ENCODE measurements at places on chromosomes 2 and 18. TPM values are rescaled to one million over a fixed set of nuclear protein-coding genes. Genes with fewer than 3 reads are reported as not detected.

DNA sequence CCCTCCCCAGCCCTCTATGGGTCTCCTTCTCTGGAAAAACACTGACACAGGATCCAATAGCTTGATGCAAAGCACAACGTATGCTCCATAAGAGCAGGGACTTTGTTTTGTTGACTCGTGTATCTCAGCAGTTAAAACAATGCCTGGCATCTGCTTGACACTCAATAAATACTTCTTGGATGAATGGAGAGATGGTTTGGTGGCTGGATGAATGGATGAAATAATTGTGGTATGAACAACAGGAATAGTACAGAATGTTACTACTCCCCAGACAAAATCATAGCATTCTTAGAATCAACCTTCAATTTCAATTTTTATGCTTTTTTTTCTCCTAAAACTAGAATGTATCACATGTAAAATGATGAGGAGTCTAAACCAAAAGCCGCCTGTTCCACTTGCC, 57.4 kb downstream of the KCNE4 start:
- H3K36me3 ChIP-seq: no peaks in the 10 kb centered on the region
- H3K4me1 ChIP-seq: no peaks in the 10 kb centered on the region
- no peak for DNase-seq
- H3K27ac ChIP-seq: no peak overlapping the region
- no peaks in the 10 kb centered on the region for H3K27me3 ChIP-seq

The TMEM200C gene
- total RNA-seq: 3.4 TPM

- H3K27me3 ChIP-seq: no peaks in the 10 kb centered on the region
- H3K27ac ChIP-seq: no peak overlapping the region
- no peaks in the 10 kb centered on the region for H3K4me1 ChIP-seq
- H3K36me3 ChIP-seq: no peaks in the 10 kb centered on the region
- H3K4me3 ChIP-seq: no peak overlapping the region
These were observed 208.0 kb upstream of the FBXO11 start for GRCh38 chr2:48114256-48114655.

The TXNDC2 gene
- total RNA-seq: 3.6 TPM

- no peaks in the 10 kb centered on the region for H3K36me3 ChIP-seq
- no peaks in the 10 kb centered on the region for H3K27me3 ChIP-seq
- no peak overlapping the region for H3K4me3 ChIP-seq
- no peak for DNase-seq
These were observed 5.9 kb downstream of the WIPF1 start for GRCh38 chr2:174591740-174592139.

DNA sequence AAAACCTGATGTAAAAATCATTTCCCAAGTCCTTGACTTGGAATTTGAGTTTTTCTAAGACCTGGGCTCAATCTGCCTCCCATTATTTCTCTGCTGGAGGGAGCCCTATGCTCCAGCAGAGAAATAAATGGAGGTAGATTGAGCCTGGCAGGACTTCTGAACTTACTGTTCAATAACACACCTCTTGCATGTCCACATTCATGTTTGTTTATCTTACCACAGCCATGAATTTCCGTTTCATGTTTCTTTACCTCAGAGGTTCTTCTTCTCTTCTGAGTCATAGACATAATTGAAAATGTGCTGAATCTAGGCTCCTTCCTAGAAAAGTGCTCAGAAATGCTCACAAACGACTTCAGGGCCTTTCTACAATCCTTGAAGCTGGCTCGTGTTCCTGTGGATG, 170.8 kb downstream of the PMAIP1 start:
- DNase-seq: no peak
- no peaks in the 10 kb centered on the region for H3K36me3 ChIP-seq
- H3K4me3 ChIP-seq: no peak overlapping the region
- no peaks in the 10 kb centered on the region for H3K4me1 ChIP-seq

DNA sequence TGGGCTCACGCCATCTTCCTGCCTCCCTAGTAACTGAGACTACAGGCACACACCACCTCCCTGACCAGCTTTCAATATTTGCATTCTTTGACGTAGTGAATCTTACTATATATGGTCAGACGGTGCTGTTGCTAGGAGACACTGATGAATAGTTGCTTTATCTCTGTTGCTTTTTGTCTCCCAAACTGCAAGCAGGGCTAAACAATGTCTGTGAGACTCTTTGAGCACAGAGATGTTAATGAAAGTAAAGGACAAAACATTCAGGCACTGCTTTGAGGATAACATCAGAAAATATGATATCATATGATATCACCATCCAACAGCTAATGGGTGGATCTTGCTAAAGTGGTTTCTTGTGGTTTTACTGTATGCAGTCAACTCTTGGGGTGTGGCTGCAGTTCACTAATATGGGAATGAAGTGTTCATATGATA, 43.0 kb downstream of the EMILIN2 start:
- no peaks in the 10 kb centered on the region for H3K27me3 ChIP-seq
- H3K27ac ChIP-seq: no peak overlapping the region
- no peak for DNase-seq
- H3K4me3 ChIP-seq: no peak overlapping the region
- no peaks in the 10 kb centered on the region for H3K36me3 ChIP-seq
- no peaks in the 10 kb centered on the region for H3K4me1 ChIP-seq

DNA sequence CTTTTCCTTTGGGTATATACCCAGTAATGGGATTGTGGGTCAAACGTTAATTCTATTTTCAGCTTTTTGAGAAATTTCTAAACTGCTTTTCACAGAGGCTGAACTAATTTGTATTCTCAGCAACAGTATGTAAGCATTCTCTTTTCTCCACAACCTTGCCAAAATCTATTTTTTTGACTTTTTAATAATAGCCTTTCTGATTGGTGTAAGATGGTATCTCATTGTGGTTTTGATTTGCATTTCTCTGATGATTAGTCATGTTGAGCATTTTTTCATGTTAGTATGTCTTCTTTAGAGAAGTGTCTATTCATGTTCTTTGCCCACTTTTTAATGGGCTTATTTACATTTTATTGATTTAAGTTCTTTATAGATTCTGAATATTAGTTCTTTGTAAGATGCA, 145.5 kb downstream of the TRABD2A start:
- H3K36me3 ChIP-seq: no peaks in the 10 kb centered on the region
- no peak overlapping the region for H3K27ac ChIP-seq
- H3K27me3 ChIP-seq: no peaks in the 10 kb centered on the region
- H3K4me1 ChIP-seq: no peaks in the 10 kb centered on the region

The INHA gene
- 0.96 TPM for total RNA-seq

DNA sequence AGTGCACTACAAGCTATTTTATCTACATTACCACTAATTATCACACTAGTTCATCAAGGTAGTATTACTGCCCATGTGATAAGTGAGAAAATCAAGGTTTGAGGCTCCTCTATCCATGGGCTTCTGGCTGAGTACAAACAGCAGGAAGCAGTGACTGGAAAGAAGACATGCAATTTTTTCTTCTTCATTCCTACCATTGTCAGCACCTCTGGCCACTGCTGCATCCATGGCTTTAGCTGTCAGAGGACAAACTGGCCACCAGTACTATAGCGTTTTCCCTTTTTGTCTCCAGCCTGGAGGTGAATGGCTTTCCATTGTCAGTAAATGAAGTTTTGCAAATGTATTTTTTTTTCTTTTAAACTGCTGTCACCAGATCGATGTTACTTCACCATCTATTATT, 674.9 kb downstream of the LRP1B start:
- H3K36me3 ChIP-seq: no peaks in the 10 kb centered on the region
- no peaks in the 10 kb centered on the region for H3K27me3 ChIP-seq
- H3K27ac ChIP-seq: no peak overlapping the region
- no peaks in the 10 kb centered on the region for H3K4me1 ChIP-seq
- DNase-seq: no peak

GRCh38 chr18:12248926-12249720, 5.0 kb upstream of the CIDEA start:
- H3K4me1 ChIP-seq: no peaks in the 10 kb centered on the region
- H3K27ac ChIP-seq: no peak overlapping the region
- no peak for DNase-seq
- no peak overlapping the region for H3K4me3 ChIP-seq
- H3K27me3 ChIP-seq: peaks cover 13% of the 10 kb centered on the region
- H3K36me3 ChIP-seq: no peaks in the 10 kb centered on the region

The ZNF521 gene
- total RNA-seq: 12.7 TPM

DNA sequence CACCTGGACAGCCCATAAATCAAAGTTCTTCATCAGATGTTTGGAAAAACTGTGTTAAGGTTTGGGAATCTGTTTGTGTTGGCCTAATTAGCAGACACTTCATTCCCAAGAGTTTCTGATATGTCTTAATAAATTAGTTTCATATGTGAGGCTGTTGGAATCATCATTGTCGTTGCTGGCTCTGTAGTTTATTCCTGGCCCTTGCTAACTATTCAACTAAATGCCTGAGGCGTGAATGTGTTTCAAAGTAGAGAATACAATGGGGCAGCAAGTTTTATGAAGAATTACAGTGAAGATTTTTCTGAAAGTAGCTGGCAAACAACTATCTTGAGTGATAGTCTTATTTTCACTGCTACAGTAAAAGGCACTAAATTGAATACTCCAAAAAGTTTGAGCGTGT, 141.1 kb downstream of the PARD3B start:
- no peak for DNase-seq
- no peaks in the 10 kb centered on the region for H3K36me3 ChIP-seq
- H3K4me3 ChIP-seq: no peak overlapping the region
- no peak overlapping the region for H3K27ac ChIP-seq
- H3K4me1 ChIP-seq: no peaks in the 10 kb centered on the region

DNA sequence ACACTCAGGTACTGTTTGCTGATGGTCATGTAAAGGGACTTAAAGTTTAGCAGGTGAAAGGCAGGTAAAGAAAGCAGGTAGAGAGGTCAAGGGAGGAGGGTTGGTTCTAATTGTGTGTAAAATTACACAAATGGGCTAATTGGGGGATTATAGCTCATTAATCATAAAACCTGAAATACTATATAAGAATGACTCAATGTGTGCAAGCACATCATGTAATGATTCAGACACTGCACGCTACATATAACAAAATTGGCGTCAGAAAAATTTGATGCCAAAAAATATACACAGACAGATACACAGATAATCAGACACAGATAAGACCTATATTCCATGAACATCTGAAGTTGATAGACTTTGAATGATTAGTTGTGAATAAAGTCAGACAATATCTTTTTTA, 120.7 kb upstream of the LMAN1 start:
- no peak overlapping the region for H3K27ac ChIP-seq
- no peak for DNase-seq
- no peaks in the 10 kb centered on the region for H3K4me1 ChIP-seq
- H3K4me3 ChIP-seq: no peak overlapping the region
- H3K36me3 ChIP-seq: no peaks in the 10 kb centered on the region

The PPP1R1C gene
- total RNA-seq: 5.9 TPM

DNA sequence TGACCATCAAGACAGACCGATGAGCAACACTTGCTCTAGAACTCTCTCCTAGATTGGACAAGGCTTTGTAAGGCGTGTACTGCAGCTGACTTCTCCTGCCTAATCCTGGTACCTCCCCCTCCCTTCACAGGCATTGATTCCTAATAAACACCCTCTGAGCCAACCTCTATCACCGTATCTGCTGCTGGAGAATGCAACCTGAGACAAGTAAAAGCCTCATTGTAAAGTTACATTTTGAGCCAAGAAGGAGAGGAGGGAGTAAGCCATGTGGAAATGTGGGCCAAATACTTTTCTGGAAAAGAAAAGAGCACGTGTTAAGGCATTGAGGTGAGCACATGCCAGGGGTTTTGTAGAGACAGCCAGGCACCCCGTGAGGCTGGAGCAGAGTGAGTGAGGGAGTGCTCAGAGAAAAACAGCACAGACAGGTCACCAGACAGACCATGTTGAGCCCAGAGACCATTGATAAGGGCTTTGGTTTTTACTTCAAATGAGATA, 2.6 kb upstream of the WDFY1 start:
- no peak overlapping the region for H3K4me3 ChIP-seq
- DNase-seq: no peak

DNA sequence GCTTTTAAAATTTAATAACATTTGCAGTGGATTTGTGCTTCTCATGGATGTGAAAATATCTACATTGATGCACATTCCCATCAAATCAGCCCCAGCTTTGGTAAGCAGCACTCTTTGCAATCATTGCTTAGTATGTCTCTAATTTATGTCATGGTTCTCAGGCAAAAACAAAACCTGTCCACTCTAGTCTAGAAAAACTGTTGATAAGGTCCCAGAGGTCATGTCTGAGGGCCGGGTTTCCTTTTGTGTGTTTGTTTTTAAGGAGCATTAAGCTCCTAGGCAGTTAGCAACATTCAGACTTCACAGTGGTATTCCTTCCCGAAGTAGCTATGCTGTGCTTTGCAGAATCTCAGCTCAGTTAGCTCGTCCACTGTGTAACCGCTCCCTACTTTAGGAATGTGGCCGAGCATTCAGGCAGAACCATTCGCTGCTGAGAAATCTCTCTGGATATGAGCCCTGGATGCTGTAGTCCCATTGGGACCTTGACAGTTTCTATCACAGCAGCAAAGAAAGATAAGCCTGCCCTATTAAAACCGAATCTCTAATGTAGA, 4.0 kb downstream of the DIPK1C start:
- no peak for DNase-seq
- no peak overlapping the region for H3K27ac ChIP-seq
- no peak overlapping the region for H3K4me3 ChIP-seq
- peaks cover 3% of the 10 kb centered on the region for H3K4me1 ChIP-seq

DNA sequence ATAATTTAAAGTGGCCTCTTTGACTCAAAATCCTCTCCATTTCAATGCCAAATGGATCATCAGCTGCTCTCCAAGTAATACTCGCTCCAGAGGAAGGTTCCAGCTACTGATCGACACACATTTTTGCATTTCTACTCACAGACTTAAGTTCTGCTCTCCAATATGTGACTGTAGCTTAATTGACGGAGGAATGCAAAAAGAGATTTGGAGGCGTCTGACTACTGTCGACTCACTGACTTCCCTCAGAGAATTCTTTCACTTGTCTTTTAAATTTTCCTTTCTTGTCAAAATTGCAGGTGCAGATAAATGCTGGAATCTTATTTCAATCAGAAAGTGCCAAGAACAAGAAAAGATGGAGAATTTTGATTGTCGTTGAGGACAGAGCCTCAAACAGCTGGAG, 84.1 kb upstream of the PAPOLG start:
- no peak overlapping the region for H3K27ac ChIP-seq
- no peaks in the 10 kb centered on the region for H3K27me3 ChIP-seq
- no peak overlapping the region for H3K4me3 ChIP-seq
- H3K36me3 ChIP-seq: no peaks in the 10 kb centered on the region
- no peaks in the 10 kb centered on the region for H3K4me1 ChIP-seq
- no peak for DNase-seq

GRCh38 chr18:8366070-8366469, 243.2 kb upstream of the RAB12 start:
- H3K36me3 ChIP-seq: no peaks in the 10 kb centered on the region
- no peak for DNase-seq
- no peaks in the 10 kb centered on the region for H3K27me3 ChIP-seq
- no peak overlapping the region for H3K27ac ChIP-seq
- H3K4me3 ChIP-seq: no peak overlapping the region
- H3K4me1 ChIP-seq: no peaks in the 10 kb centered on the region

- H3K27ac ChIP-seq: no peak overlapping the region
- no peak overlapping the region for H3K4me3 ChIP-seq
- DNase-seq: no peak
- H3K27me3 ChIP-seq: no peaks in the 10 kb centered on the region
These were observed 9.7 kb upstream of the ATG16L1 start for GRCh38 chr2:233241803-233242202.

GRCh38 chr2:189298481-189298880, 118.9 kb upstream of the COL5A2 start:
- H3K27me3 ChIP-seq: no peaks in the 10 kb centered on the region
- no peak for DNase-seq
- H3K27ac ChIP-seq: no peak overlapping the region
- no peaks in the 10 kb centered on the region for H3K4me1 ChIP-seq
- no peak overlapping the region for H3K4me3 ChIP-seq

GRCh38 chr2:177550264-177551200, 158.0 kb downstream of the AGPS start:
- no peak overlapping the region for H3K4me3 ChIP-seq
- no peaks in the 10 kb centered on the region for H3K4me1 ChIP-seq
- no peak for DNase-seq
- no peak overlapping the region for H3K27ac ChIP-seq
- H3K27me3 ChIP-seq: no peaks in the 10 kb centered on the region

All from prostate gland (tissue), 2 donors.